ENCODE measurements at places on chromosomes 1 and 21.

- DNase-seq, result no peak
These were observed 237.0 kb upstream of the SGIP1 start for GRCh38 chr1:66296951-66297350.

DNA sequence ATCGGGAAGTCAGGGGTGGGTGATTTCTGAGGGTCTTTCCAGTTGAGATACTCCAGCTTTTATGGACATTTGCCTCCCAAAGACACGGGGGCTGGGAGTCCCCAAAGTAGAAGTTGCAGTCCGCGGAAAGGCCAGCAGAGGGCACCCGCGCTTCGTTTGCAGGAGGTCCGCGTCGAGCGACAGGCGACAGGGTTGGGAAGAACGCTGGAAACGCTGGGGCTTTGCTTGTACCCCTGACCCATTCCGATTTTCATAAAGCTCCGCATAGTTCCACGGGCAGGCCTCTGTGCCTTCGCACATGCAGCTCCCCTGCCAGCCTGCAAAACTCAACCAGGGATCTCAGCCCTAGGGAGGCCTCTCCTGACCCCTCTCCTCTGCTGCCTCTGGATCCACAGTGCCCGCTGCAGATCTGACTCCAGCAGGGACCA is 44.2 kb upstream of the LAPTM5 start:
- no peak for DNase-seq

DNA sequence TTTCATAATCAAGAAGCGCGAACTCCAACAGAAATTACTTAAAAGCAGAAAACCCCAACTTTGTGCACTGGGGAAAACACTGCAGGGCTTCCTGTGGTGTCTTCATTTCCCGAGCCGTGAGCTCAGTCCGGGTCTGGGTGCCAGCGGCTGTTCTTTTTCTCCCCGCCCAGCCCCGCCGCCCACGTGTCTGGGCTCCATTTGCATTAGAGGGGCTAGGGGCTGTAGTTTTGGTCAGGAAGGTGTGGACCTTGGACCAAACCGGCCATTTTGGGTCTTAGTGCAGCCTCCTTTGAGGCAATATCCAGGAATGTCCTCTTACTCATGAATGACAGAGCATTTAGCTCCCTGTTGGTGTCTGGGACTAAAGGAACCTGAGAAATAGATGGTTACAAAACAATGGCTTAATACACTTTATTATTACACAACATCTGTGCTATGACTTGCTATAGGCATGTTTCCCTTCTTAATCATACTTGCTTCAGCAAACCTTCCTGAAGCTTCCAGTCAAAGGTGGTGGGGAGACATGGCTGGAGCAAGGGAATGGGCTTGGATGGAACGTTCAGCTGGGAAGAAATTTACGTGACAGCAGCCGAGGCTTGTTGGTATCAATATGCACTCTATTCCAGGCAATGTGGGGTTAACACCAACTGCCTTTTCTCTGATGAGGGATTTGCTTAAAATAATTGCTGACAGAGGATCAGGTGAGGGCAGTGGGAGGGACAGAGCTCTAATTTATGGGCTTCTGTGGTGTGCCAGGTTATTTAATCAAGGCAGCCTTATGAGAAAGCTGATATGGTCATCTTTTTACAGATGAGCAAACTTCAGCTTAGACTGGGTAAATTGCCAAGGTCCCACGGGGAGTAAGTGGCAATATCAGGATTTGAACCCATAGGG is 1.1 kb downstream of the AGTRAP start:
- peak; percentile 46 for DNase-seq

GRCh38 chr1:243943671-243944428 is 93.8 kb upstream of the AKT3 start:
- no peak for DNase-seq

GRCh38 chr1:6691507-6691906 is 10.1 kb downstream of the DNAJC11 start:
- no peak for DNase-seq

DNA sequence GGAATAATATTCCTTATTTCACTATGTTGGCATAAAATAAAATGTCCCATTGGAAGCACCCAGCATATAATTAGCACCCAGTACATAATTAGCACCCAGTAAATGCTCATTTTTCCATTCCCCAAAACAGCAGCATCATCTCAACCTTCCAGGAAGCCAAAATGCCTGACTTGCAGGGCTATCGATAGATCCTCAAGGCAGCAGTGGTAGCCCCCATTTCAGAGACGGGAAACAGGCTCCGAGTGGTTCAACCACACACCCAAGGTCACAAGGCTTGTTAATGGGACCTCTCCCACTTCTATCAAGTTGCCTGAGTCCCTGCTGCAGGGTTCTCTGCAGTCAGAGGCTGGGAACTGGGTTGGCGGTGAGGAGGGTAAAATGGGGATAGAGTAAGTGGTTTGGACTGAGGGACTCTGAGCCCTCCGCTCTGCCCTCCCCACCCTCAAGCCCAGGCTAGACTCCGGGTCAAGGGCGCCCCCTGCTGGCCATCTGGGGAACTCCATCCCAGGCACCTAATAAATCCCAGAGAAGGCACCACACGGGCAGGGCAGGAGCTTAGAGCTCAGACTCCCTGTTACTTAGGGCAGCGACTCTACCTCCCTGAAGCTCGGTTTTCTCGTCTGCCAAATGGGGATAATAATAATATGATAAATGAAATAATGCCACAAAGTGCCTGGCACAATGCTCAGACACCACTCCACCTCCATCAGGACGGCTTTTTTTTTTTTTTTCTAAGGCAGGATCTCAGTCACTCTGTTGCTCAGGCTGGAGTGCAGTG is 21.9 kb upstream of the LAPTM5 start:
- no peak for DNase-seq

DNA sequence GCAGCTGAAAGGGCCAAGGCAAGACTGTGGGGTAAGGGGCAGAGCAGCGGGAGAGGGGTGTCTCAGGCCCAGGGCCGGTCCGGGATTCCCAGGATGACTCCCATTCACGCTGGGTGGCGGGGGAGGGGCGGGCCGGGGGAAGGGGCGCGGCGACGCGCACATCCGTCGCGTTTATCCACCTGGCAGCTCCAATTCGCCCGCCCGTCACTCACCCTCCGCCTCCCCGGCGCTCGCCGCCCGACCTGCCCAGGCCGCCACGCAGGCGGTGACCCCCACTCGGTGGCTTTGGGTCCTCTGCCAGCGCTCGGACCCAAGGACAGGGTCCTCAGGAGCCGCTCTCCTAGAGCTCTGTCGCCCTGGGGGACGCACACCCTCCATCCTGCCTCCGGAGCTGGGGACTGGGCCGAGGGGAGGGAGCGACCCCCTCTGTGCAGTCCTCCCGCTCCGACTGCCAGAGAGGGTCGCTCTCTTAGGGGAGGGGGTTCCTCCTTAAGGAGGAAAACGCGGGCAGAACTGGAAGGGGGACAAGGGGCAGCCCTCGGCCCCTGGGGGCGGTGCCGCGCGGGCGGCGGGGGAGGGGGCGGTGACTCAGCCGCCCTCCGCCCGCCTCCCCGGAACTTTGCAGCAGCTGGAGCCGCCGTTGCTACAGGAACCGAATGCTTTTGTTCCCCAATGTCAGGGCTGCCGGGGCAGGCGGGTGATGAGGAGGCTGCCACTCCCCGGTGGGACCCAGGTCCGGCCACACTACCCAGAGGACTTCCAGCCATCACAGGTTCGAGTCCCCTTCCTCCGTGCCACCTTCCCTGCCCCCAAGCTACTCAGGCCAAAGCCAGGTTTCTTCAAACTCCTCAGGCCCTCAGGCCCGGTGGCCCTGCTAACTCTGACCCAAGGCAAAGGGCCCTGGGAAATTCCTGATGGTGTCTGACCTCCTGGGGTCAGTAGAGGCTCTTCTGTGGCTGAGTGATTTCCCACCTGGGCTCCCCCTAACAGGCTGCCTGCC is 3.4 kb downstream of the ADGRB2 start:
- no peak for DNase-seq

- no peak for DNase-seq
These were observed 569.6 kb upstream of the CXADR start for GRCh38 chr21:16943231-16943630.

DNA sequence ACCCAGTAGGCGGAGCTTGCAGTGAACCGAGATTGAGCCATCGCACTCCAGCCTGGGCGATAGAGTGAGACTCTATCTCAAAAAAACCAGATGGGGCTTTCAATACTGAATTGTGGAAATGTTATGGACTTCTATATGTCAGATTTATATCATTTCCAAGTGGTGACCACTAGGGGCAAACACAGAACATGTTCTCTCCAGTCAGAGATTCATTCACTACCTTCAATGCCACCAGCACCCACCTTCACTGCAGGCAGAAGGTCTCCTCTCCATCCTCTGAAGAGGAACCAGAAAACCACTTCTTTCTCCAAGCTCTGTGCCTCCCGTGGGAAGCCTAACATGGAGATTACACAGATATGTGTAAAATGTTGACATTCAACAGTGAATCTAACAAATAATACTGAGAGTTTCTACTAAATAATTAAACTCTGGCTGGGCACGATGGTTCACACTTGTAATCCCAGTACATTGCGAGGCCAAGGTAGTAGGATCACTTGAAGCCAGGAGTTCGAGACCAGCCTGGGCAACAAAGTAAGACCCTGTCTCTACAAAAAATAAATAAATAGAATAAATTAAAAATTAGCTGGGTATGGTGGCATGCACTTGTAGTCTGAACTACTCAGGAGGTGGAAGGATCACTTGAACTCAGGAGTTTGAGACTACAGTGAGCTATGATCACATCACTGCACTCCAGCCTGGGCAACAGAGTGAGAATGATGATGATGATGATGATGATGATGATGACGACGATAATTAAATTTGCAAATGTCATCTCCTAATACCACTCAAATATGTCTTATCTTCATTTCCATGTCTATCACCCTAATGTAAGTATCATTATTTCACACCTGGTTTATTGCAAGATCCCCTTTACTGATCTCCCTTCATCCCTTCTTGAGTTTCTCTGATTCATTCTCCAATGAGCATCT is 151.1 kb downstream of the ZNF281 start:
- DNase-seq, result no peak

GRCh38 chr1:214952648-214953047 is 129.9 kb upstream of the KCNK2 start:
- DNase-seq, result no peak

DNA sequence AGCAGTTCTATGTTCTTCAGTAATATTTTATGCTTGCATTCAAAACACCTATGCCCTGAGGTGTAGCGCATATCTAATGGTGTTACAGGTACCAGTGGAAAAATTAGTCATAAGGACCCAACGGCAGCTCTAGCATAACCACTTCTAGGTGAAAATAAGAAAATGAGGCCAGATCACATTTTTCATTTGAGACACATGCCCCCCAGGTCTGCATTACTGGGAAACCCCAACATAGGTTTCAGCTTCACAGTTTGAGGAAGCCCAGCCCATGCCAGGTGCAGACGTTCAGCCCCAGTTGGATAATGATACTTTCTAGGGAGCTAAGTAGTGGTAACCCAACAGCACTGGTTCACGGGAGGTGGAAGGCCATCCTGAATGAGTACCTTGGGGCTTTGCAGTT is 129.8 kb downstream of the CNIH3 start:
- DNase-seq, result no peak

- no peak for DNase-seq
These were observed 2.1 kb downstream of the ENTREP3 start for GRCh38 chr1:155253208-155253607.

DNA sequence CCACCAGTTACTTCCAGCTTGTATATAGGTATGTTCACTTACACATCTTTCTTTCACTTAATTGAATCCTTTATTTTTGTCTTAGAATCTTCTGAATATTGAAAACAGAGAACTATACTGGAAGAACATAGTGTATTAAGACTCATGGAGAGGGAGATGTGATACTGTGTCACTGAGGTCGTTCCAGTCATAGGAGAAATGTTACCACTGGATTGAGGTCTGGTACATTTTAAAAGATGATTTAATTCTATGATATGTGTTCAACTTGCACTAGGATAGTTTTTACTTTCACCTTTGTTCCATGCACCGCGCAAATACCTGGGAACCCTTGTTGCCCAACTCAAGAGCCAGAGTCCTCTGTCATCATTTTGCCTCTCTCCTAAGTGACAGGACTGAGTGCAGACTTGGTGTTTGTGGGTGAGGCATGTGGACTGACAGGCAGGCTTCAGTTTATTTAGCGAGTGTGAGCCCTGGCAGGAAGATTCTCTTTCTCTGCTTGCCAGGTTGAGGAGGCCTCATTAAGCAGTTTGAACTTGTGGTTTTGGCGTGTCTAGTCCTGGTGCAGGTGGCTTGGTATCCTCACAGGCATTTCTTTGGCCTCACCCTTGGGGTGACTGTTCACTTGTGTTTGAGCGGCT is 63.7 kb downstream of the DYRK1A start:
- no peak for DNase-seq

GRCh38 chr1:247841796-247842195 is at the start of gene OR11L1:
Gene OR11L1 (minus strand): TSS chr1:247841896. CDS start chr1:247841896, 0 bp downstream.
- no peak for DNase-seq

DNA sequence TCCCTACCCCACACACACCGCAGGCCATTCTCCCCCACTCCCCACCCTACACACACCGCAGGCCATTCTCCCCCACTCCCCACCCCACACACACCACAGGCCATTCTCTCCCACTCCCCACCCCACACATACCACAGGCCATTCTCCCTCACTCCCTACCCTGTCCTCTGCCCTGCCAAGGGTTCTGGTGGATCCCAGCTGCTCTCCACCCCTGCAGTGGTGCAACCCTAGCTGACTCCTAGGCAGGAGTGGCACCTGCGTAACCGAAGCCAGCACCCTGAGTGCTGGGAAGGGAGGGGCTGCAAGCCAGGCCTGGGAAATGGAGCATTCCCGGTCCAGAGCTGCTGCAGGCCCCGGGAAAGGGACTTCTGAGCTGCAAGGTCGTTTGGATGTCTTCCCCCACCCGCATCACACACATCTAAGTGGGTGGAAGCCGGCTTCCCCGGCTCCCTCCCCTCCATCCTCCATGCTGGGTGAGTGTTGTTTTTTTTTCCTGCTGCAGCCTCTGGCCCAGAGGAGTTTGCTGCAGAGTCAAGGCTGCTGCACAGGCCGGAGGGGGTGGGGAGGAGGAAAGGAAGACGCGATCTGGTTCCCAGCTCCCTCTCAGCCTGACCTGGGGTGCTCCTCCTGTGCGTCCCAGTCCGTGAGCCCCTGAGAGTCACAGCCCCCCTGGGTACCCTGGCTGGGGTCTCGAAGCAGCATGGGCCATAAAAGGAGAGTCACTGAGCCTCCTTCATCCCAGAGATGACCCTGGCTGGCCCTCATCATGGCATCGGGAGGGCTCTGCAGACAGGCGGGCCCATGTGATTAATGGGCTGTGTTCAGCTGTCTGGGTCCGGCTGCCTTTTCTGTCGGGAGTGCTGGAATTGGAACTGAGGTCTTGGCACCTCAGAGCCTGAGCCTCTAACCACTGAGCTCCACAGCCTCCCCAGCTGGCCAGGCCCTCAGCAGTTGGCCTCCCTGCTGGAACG is 16.1 kb downstream of the H6PD start:
- no peak for DNase-seq

- no peak for DNase-seq
These were observed 59.3 kb upstream of the PTGFRN start for GRCh38 chr1:116850436-116850835.

DNA sequence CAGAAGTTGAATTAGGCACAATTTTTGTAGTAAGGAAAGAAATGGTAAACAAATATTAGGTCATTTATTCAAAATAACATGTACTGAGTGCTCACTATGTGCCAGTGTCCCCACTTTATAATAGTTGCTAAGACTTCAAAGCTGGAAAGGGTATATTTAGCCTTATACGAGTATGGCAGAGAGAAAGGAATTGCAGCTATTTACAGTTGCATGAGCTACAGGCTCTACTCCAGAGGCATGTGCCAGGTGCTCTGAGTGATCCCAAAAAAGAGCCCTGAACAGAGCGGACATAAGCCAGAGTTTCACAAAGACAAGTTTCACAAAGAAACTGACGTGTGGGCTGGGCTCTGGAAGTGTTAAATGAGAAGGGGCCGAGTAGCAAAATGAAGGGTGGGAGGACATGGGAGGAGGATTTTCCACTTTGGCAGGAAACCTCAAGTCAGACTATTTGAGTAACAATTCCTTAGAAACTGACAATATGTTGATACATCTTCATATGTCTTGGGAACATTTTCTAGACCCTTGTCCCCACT is 40.9 kb downstream of the FASLG start:
- DNase-seq, result no peak

Data from retinal pigment epithelial cell (primary cell).